Stimulated activated CD8-positive, alpha-beta memory T cell treated with anti-CD3 and anti-CD28 coated beads, Interleukin-4, amount 100 ng/mL, for 1 hour (primary cell): ENCODE measurements at places on chromosomes 16 and 17.

DNA sequence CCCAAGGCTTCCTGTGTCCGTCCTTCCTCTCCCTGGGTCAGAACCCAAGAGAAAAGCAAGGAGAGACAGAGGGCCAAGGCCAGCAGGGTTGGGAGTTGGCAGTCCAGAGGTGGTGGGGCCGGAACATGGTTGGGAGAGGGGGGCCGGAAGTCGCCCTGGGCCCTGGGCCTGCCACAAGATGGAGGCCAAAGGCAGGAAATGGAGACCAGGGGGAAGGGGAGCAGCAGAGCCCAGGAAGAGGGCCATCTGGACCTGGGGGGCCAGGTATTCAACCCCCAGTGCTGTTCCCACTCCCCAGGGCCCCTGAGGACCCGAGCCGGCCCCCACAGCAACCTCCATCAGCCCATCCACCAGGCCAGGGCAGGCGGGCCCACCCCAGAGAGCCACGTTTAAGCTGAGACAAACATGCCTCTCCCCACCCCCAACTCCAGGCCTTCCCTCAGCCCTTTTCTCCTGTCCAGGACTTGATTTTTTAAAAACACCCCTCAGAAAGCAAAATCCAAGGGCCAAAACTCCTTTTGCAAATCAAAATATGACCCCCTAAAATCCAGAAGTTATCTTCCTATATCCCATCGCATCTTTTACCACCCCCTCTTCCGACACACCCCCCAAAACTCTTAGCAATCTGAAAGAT, 4.4 kb upstream of the BCL6B start:
- no peak for DNase-seq

GRCh38 chr17:6106212-6106611, 36.0 kb downstream of the WSCD1 start:
- DNase-seq: no peak

GRCh38 chr17:28038802-28039201, 3.7 kb upstream of the NLK start:
- no peak for DNase-seq

DNA sequence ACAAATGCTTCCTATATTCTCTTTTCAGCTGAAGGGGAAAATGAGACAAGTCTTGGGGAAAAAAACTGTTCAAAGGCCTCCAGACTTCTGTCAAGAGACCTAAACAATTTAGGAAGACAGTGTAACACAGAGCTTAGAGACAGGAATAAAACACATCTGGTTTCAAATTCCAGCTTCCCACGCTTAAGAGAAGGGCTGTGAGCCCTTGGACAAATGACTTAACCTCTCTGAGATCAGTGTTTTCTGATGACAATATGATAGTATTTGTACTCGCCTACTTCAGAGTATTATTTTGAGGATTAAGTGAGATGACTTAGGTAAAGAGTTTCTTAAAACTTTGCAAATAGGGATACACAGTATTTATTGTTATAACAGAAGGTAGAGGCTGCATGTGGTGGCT, 29.5 kb downstream of the SMURF2 start:
- DNase-seq: no peak

DNA sequence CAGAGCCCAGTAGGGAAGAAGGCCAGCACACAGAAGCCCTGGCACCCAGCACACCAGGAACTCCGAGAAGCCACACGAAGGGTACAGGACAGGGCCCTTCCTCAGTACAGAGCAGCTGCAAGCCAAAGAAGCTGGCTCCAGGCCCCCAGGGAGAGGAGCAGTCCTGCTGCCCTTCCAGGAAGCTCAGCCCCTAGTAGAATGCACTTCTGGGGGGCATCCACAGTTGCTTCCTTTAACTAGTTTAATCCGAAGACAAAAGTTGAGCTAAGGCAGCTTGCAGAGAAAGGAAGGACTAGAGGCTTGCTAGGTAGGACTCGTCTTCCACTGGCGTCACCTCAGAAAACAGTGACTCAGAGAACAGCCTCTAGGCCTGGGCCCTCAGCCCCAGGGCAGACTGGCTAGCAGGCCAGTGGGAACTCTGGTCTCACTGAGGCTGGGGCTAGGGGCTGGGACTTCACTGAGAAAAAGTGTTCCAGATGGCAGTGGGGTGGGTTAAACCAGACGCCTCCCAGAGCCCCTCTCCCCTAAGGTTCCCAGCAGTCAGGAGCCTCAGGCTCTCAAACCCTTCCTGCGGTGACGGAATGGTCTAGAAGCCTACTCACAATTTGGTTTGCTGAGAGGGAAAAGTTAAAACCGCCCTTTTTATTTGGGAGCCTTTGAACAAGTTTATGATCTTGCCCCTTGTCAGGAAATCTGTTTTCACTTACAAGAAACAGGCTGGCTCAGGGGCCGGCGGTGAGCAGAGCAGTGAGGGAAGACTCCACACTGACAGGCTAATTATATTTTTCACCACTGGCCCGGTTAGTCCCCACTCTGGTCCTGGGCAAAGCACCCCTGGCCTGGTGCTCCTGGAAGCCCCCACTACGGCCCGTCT, 41.4 kb downstream of the ACTG1 start:
- no peak for DNase-seq

GRCh38 chr16:28310796-28311195, 18.5 kb downstream of the SBK1 start:
- DNase-seq: no peak
